Midbrain (tissue), 1 donor: ENCODE measurements at places on chromosomes 3 and 15.

DNA sequence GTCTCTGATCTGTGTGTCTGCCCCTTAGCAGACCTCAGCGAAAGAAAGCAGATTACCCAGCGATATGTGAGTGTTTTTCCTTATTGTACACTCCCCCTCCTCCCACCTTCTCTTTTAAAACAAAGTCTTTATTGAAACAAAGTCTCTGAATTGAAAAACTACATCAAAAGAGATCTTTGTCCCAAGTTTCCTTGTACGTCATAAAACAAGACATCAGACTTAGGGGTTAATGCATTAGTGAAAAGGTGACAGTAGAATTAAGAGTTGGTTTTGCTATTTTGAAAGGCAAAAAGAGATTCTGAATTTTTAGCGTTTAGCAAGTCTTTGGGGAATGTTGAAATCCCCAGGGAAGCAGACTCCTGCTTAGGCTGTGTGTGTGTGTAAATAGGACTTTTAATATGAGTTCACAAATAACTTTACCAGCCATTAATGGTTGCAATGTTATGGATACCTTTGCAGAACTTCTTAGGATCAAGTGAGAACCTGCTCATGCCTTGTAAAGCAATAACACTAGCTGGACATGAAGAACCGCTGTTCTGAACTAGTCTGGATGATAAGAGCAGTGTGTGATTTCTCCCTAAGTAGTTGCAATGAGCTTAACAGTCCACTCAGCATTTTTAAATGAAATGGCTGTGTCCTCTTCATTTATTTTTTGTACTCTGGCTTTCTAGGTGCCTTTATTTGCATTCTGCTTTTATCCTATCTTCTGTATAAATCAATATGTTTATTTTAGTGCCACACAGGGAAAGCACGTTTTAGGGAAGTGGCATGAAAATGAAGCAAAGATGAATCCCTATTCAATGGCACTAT lies 136.6 kb downstream of the MCTP2 start:
- DNase-seq, result no peak

DNA sequence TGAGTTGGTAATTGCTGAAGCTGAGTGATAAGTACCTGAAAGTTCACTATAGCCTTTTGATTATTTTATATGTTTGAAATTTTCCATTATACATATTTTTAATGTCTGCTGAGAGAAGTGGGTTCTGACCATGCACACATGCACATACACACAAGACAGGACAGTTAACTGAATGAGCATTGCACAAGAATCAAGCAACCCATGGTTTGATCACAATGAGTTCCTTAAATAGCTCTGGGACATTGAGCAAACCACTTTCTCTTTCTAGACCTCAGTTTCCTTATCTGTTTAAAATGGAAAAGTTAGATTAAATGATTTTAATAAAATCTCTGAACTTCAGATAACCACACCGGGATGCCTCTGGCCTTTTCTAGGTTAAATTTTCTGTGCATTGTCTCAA lies 26.7 kb downstream of the SNTN start:
- no peak for DNase-seq

- DNase-seq, result no peak
Measured at GRCh38 chr3:34035775-34036174, 237.3 kb downstream of the PDCD6IP start.

DNA sequence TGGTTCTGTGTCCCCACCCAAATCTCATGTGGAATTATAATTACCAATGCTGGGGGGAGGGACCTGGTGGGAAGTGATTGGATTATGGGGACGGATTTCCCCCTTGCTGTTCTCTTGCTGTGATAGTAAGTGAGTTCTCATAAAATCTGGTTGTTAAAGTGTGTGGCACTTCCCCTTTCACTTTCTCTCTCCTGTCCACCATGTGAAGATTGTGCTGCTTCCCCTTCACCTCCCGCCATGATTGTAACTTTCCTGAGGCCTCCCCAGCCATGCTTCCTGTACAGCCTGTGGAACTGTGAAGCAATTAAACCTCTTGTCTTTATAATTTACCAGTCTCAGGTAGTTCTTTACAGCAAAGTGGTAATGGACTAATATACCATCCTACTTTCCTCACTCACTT lies 289.6 kb downstream of the EFHB start:
- no peak for DNase-seq

GRCh38 chr3:63937661-63938651 lies 25.8 kb upstream of the SCAANT1 start:
- DNase-seq, result no peak

- DNase-seq, result no peak
Measured at GRCh38 chr3:29319262-29319661, 38.4 kb downstream of the RBMS3 start.

DNA sequence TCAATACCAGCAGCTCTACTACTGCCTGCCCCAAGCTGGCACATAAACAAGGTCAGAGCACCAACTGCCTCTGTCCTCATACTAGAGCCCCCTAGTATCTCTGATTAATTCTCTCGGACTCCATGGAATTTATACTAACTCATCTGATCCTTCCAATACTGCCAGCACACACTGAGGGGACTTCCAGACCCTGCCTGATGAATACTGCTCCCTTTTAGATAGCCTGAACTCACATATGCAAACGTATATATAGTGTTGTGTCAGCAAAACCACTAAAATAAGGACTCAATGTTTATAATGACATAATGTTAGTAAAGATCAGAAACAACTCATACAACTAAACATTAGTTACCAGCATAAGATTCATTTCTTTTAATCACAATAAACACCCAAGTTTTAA lies 25.0 kb downstream of the CEP70 start:
- no peak for DNase-seq

DNA sequence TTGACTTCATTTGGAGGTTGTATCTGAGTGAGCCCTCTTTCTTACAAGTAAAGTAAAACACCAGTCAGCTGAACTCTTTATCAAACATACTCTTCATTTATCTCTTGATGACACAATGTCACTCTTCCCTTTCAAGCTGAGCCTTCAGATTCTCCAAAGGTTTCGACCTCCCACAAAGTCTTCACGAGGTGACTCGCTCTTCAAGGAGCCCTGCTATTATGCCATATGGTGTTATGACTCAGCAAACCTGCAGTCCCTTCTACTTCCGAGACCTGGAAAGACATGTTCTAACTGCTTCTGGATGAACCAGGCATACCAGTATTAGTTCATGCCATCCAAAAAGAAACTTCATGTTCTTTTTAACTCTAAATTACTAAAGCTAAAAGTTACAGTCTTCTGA lies 23.1 kb downstream of the AADAC start:
- no peak for DNase-seq

- no peak for DNase-seq
Measured at GRCh38 chr3:4985330-4986174, 6.3 kb downstream of the BHLHE40 start.

DNA sequence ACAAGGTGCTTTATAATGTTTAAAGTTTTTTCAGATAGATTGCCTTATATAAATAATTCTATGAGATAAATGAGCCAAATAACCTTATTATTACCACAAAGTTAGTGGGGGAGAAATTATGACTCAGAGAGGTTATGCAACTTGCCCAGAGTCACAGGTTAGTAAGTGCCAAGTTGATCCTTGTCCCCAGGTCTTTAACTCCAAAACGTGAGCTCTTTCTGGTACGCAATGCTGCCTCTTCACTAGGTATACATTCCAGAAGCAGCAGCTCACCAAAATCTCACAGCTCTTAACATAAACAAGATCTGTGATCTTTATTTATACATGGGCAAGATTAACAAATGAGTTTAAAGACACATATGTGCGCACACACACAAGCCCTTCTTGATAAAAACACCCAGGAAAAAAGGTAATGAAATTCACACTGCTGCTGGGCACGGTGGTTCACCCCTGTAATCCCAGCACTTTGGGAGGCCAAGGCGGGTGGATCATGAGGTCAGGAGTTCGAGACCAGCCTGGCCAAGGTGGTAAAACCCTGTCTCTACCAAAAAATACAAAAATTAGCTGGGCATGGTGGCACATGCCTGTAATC lies 59.8 kb upstream of the NR2F2 start:
- no peak for DNase-seq
